ENCODE measurements at places on chromosomes 11 and 22.

- no peak for DNase-seq
These were observed 78.4 kb upstream of the CCDC90B start for GRCh38 chr11:83364500-83365045.

GRCh38 chr22:44569561-44569991 is 71.5 kb upstream of the RTL6 start:
- no peak for DNase-seq

DNA sequence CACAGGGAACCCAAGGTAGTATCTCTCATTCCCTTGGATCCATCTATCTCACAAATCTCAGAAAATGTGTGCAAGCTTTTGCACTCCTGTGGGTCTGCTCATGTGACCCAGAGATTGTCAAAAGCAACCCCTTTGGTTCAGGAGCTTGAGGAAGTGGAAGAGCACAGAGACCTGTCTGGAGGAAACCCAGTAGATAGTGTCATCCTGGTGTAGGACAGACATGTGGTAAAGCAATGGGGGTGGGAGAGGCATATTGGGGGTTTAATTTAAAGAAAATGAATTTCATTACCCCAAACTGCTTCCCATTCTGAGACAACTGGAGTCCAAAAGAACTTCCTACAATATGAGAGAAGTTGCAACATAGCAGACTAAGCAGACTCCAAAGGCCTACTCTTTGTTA is 5.8 kb upstream of the MS4A14 start:
- no peak for DNase-seq

- no peak for DNase-seq
These were observed 128.6 kb upstream of the DDI1 start for GRCh38 chr11:103907548-103908455.

GRCh38 chr11:104704146-104704830 is 194.0 kb downstream of the CASP12 start:
- no peak for DNase-seq

DNA sequence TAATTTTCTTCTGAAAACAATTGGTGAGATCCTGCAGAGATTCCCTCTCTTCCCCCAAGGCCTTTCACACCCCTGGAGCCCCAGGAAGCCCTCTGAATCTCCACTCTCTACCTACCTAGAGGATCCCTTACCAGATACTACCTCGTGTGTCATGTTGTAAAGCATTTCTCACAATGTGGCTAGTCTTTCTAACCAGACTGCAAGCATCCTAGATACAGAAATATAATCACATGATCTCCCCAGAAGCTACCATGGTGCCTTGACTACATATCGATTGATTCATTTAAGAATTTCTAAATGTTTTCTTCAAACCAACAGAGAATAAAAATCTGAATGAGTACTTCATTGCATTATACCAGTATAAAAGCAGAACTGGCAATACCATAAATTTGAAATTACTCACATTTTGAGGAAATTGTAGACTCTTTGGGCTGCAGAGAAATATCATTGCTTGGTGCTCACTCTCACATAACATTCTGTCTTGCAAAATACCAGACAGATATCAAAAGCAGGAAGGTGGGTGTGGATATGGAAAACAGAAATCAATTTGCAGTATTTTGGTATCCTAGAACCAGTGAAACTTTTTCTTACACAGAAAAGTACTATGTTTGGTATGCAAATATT is 113.5 kb downstream of the MAML2 start:
- DNase-seq = no peak

DNA sequence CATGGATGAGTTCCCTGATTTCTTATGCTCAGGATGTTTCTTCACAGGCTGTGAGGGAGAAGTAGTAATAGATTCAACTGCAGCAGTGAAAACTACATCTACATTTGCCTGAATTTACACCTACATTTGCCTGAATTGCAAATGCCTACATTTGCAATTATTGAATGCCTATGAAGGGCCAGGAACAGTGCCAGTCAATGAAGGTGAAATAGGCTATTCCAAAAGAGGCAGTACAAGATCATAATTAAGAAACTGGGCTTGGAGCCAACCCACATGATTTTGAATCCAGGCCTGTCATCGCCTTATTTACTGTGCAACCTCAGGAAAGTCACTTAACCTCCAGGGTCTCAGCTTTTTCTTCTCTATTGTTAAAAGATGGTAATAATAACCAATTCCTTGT is 1353.3 kb downstream of the FAM181B start:
- no peak for DNase-seq

GRCh38 chr11:33018840-33019239 is 3.2 kb downstream of the DEPDC7 start:
- DNase-seq = no peak

DNA sequence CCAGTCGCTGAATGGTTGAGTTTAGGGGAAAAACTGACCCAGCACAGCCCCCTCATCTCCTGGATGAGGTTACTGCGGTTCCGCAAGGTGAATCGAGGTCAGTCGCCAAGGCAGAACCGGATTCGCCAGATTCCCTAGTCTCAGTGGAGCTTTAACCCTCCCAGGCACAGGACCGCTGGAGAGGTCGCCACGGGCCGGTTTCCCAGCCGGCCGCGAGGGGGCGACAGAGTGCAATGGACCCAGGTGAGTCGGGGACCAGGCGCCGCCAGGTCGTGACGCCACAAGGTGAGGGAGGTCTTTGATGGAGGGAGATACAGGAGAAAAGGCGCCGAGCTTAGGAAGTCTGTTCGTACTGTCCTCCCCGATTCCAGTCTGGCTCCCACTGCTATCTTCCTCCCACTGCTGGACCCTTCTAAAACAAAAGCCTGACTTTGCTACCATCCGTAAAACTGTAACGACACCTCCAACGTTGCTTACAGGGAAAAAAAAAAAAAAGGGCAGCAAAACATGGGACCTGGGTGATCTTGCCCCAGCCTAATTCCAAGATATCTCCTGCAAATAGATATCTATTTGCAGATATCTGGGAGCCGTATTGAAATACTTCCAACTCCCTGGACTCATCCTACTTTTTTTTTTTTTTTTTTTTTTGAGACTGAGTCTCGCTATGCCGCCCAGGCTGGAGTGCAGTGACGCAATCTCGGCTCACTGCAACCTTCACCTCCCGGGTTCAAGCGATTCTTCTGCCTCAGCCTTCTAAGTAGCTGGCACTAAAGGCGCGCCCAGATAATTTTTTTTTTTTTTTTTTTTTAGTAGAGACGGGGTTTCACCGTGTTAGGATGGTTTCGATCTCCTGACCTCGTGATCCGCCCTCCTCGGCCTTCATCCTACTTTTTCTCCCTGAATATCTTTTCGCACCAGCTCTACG is 1.4 kb upstream of the GGA1 start:
- DNase-seq = peak; percentile 86

- no peak for DNase-seq
These were observed 38.9 kb downstream of the OR10A6 start for GRCh38 chr11:7892059-7892699.

DNA sequence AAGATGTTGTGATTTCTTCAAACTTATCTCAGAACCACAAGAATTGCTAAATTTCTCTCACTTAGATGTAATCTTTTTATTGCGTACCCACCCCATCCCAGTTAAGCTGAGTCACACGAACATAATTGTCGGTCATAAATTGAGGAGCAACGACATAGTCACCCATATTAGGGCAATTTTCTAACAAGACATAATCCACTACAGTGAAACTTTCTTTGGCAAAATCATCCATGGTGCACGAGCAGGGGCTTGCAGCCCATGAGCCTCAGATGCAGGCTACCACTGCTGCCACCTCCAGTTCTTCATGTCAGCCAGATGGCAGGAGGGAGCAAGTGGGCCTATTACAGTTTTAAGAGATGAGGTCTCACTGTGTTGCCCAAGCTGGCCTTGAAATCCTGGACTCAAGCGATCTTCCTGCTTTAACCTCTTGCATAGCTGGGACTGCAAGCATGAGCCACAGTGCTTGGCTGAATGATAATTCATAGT is 70.3 kb upstream of the GRK2 start:
- no peak for DNase-seq

DNA sequence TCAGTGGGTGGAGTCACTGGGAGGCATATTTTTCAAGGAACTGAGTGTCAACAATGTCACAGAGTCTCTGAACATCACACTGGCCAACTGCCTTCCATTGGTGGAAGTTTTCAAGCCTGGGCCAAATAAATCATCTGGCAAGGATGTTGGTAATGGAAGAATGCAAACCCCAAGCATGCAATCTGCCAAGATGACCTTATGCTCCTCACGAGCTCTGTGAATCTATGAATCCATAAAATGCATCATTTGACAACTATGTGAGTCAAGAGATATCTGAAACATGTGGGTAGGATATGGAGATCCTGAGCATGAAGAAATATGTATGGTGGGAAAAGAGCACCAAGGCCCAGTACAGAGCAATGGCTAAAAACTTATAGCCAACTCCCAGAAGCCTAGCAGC is 122.2 kb downstream of the PLEKHA7 start:
- no peak for DNase-seq

GRCh38 chr11:16607675-16608644 is 130.5 kb upstream of the C11orf58 start:
- no peak for DNase-seq

DNA sequence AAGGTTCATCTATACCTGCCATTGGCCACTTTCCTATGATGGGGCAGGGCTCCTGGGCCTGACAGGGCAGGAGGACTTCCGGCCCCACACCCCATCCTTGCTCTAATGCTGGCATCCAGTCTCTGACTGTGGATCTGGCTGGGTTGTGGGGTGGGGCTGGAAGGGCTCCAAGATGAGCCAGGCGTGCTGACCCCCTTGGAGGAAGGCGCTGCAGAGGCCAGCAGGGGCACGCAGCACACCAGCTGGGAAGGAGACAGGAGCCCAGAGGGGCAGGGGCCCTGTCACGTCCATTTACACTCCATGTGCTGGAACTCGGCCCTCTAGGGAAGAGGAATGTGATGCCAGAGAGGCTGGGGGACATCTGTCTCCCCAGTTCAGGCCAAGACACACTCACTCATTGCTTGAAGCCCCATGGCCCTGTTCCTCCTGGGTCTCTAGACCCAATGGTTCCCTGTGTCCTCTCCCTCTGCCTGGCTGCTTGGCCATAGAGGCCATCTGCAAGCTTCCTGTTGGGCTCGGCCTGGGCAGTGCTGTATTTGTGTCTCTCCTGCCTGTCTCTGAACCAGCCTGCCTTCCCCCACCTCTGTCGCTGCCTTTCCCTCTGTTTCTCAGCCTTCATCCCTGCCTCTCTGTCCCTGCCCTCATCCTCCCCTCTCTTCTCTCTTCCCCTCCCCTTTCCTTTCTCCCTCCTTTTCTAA is 67.5 kb upstream of the NECTIN1 start:
- DNase-seq = no peak

DNA sequence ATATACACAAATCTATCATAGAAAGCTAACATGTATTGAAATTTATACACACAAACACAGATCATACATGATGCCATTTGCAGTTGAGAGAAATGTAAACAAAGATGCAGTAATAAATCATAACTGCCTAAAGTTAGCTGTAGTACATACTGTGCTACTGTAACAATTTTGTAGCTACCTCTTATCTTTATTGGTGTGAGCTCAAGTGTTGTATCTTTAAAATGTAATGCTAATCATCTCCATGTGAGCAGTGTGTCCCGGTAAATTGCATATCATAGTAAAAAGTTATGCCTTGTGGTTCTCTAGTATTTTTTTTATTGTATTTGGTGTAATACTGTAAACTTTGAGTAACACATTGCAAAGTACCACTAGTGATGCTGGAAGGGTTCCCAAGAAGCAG is 16.8 kb upstream of the PITPNB start:
- DNase-seq = no peak
